ENCODE measurements at places on chromosomes 13 and 19.

DNA sequence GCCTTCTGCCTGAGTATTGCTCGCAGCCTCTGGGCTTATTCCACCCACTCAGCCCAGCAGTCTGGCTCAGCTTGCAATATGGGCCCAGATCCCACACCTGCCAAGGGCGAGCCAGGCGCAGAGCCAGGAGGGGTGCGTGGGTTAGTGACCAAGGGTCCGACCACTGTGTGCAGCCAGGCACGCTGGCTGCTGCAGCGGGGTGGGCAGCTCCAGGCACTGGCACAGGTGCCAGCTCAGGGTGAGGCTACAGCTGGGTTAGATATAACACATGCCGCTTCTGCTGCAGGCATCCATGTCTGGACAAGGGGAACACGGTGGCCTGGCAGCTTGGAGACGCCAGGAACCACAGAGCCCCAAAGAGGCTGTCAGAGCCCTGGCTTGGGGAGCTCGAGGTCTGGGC lies 12.6 kb upstream of the URAD start:
- no peak for DNase-seq

GRCh38 chr19:15265850-15266248 lies 33.6 kb upstream of the EPHX3 start:
- no peak for DNase-seq

DNA sequence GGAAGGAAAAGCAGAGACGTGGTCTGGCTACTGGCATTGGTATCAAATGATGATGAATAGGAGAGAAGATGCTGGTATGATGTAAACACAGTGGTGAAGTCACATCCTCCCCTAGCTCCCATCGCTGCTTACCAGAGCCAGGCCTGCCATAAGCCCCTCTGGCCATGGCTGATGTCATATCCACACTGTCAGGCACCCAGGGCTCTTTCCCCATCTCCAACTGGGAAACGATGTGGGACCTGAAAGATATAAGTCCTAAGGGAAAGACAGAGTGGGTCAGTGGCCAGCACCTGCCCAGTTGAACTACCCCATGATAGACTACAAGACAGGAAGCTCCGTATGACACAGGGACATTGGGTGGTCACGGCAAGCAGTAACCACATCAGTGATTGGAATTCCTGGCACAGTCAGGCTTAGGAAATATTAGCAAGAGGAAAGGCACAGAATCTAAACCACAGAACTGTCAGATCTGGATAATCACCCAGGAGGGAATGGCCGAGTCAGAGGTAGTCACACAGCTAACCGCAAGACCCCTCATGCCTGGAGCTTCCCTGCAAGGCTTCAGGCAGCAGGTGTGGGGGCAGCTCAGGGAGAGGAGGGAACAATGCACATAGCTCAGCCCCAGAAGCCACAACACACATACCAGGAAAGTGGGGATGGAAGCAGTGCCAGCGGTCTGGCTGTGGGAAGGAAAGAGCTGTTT lies 3.8 kb downstream of the ZNF792 start:
- DNase-seq = no peak

DNA sequence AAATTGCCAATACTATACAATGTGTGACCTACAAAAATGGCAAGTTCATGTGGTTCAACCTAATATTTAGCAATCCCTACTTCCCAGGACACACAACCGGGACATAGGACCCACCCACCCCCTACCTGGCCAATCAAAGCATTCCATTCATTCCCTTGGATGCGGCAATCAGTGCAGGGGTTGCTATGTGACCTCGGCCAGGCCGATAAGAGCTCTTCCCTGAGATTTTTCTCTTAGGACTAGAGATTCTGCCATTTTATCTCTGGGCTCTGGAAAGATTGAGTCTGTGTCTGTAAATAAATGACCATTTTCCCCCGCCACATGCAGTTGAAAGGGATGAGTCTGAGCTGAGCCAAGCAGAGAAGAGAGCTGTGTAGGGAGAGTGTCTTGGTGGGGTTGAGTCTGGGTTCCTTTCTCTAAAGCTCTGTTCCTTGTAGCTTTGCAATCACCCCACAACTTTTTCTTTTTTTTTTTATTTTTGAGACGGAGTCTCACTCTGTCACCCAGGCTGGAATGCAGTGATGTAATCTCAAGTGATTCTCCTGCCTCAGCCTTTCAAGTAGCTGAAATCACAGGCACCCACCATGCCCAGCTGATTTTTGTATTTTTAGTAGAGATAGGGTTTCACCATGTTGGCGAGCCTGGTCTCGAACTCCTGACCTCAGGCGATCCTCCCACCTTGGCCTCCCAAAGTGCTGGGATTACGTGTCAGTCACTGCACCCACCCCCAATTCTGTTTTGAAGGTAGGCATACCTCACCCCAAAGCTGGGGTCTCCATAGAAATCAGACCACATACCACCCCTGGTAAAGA lies 7.4 kb downstream of the IFNL1 start:
- DNase-seq = no peak

- DNase-seq = peak; percentile 67
Measured at GRCh38 chr19:19459707-19460251, 54.3 kb downstream of the GATAD2A start.

DNA sequence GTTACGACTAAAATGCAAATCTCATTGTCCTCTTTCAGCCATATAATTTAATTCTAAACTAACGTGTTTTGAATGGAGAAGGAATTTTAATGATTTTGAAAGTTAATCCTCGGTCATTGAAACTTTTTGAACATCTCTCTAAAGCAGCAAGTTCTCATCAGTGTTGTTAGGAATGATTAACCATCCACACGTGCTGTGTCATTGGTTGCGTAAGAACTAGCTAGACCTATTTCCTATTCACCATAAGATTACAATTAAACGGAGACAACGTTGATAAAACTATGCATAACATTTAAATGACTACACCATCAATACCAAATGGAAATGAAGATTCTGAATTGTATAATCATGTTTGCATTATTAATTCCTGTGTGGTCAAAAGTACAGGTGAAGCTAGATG lies 155.6 kb upstream of the IRS2 start:
- DNase-seq = no peak

DNA sequence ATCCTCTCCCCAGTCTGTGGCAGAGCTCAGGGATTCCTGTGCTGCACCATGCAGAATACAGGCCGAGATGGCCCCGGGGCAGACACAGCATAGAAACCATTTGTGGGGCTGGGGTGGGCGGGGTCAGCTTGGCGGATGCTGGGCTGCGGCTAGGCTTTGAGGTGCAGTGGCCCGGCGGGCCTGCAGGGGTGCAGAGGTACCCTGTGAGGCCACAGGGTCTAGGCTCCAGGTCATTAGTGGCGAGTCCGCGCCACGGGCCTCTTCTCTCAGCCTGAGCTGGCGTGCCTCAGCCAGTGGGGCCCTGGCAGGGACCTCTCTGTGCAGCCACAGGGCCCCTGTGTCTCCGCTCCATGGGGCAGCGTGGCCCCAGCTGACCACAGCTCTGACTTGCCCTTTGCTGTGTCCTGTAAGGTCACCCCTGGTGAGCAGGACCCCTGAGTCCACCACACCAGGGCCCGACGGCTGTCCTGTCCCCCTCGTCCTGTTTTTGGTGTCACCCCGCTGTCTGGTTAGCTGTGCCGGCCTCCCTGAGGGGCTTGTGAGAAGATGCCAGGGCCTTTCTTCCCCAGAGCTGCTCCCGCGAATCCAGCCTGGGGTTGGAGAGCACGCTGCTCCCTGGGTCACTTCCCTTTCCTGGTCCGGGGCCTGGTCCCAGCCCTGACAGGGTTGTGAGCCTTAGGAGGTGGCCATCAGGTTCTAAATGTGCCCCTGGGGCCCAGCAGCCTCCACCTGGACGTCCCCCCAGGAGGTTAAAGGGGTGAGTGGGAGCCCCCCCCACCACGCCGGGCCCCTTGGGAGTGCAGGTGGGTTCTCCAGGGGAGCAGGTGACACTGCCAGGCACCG lies 12.1 kb downstream of the KDM4B start:
- DNase-seq = no peak

- no peak for DNase-seq
Measured at GRCh38 chr19:45981350-45981749, 7.7 kb upstream of the NOVA2 start.

DNA sequence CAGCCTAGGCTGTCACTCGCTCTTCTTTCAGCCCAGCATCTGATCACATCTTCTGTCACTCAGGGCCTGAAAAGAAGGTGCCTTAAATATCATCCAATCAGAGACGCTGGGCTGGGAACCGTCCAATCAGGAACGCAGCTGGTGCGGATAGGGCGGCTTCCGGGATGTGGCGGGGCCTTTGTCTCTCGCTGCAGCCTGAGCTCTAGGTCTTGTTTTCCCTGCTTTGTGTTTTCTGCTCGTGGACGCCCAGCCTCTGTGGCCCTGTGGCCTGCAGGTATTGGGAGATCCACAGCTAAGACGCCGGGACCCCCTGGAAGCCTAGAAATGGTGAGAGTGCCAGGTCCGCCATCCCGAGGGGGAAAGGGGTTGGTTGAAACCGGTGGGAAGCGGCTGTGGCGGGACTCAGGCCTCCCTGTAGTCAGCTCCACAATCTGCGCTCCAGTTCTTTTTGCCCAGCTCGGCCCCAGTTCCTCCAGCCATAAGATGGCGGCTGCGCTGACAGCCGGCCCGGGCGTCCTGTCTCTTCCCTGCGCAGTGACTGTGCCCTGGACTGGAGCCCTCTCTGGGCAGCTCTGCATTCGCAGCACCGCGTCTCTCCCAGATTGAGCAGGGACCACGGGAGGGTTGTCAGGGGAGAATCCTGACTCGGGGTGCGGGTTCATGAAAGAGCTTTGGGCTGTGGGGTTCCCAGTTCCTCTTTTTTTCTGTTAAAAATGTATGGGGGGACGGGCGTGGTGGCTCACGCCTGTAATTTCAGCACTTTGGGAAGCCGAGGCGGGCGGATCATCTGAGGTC lies at the start of gene ZNF85:
Gene ZNF85 (plus strand): TSS at position 175 of the 795 bp plus-strand sequence. CDS start 150 bp downstream, at position 325.
- peak; percentile 87 for DNase-seq

- no peak for DNase-seq
Measured at GRCh38 chr19:18130523-18131242, 22.3 kb upstream of the PIK3R2 start.

GRCh38 chr19:16185123-16185767 lies at the start of gene FAM32A:
Gene FAM32A (plus strand): TSS chr19:16185410. CDS start chr19:16185443, 33 bp downstream.
- peak; percentile 98 for DNase-seq

DNA sequence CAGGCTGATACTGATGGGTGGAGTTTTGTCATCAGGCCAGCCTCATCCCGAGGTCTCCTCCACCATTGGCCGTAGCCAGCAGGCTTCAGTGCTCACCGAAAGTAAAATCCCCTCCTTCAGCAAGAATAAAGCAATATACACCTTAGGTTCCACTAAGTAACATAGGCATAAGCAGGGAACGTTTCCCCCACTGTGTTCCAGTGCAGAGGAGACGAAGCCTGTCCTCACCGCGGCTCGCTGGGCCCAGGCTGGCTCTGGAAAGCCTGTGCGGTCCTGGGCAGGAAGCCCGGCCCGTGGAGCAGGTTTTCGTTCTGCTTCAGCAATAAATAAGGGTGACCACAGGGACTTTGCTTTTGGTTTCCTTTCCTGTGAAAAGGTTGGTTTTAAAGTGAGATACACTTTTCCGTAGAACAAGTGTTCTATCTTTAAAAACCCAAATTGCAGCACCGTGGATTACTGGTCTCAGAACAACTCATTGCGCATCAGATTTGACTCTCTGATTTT lies 16.3 kb upstream of the TEX29 start:
- no peak for DNase-seq

DNA sequence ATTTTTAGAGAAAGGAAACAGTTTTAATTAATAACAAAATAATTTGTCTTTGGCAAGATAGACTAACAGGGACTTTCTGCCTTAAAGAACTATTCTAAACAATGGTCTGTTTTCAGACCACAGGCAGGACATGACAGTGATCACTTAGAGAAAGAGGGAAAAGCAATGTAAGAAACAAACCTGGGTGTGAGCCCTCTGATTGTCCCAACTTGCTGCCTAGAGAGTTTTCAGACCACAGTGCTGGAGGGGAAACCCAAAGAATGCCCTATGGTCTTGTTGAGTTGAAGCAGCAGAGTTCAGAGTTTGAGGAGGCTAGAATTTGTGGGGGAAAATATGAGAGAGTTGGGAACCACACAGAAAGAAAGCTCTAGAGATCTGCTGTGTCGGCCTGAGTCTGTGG lies 38.1 kb downstream of the DGKH start:
- no peak for DNase-seq

GRCh38 chr13:94254737-94255136 lies 224.7 kb downstream of the DCT start:
- DNase-seq = no peak

- DNase-seq = no peak
Measured at GRCh38 chr13:108276060-108276459, 6.5 kb downstream of the TNFSF13B start.

GRCh38 chr19:8001995-8002849 lies 3.2 kb downstream of the ELAVL1 start:
- peak; percentile 58 for DNase-seq

DNA sequence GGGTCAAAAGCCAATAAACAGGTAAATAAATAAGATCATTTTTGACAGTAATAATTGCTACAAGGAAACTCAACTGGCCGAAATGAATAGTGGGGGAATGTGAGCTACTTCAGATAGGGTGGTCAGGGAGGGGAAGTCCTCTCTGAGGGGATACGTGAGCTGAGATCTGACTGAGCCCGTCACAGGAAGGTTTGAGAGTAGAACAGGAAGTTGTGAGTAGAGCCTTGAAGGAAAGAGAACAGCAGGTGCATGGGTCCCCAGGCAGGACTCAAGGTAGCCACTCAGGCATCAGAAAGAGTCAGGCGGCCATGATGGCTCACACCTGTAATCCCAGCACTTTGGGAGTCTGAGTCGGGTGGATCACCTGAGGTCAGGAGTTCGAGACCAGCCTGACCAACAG lies 6.3 kb downstream of the IRGQ start:
- no peak for DNase-seq

DNA sequence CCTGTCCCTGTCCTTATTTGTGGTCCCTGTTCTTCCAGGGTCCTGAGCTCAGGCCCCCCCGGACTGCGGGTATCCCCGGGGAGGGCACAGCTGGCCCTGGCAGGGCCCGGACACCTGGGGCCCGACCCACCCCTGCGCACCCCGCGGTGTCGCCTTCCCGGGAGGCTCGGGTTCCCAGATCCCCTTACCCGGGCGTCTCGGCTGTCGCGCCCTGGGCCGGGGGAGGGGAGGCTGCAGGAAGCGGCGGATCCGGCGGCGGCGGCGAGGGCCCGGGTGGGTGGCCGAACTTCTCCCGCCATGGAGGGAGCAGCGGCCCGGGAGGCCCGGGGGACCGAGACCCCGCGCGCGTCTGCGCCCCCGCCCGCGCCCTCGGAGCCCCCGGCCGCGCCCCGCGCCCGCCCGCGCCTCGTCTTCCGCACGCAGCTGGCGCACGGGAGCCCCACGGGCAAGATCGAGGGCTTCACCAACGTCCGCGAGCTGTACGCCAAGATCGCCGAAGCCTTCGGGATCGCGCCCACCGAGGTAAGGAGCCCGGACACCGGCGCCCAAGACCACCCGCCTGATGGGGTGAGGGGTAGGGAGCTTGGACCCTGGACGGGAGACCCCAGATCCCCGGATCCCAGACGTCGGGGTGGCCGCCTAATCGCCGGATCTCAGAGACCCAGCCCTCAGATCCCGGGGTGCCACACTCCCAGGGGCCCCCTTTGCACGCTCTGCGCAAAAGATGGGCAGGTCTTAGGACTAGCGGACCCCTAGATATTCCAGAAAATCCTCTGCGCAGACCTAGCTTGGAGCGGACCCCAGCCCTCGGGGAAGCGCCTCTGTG lies at the start of gene GIPC3:
Gene GIPC3 (plus strand): TSS at position 178 of the 826 bp plus-strand sequence. CDS start 120 bp downstream, at position 298.
- DNase-seq = no peak

Measured in effector CD4-positive, alpha-beta T cell (primary cell).